ENCODE measurements at places on chromosomes 3 and 15.

DNA sequence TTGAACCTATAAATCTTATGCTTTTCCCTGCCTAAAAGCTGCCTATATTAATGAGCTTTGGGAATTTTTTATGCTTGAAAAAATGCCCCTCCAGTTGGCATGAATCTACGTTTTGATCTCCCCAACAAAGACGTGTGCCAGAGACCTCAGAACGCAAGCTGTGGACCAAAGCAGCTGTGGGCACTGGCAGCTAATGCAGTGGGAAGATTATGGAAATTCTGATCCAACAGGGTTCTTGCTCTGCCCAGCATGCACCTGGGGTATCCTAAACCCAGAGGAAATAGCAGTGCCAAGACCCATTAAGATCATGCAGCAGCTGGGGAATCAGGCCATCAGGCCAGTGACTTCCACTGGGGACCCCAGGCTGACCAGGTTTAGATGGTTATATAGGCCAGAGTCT is 423.0 kb downstream of the ZBBX start:
- no peak for DNase-seq

GRCh38 chr3:177928172-177928873 is 607.9 kb upstream of the KCNMB2 start:
- DNase-seq = peak; percentile 4

DNA sequence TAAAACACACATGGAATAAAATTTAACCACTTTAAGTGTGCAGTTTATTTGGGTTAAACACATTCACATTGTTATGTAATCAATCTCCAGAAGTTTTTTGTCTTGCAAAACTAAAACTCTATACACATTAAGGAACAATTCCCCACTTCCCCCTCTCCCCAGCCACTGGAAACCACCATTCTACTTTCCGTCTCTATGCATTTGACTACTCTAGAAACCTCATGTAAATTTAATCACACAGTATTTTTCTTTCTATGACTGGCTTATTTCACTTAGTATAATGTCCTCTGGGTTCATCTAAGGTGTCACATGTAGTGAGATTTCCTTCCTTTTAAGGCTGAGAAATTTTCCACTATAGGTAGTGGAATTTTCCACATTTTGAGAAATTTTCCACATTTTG is 568.7 kb upstream of the UBE2E2 start:
- DNase-seq = no peak

GRCh38 chr15:38819387-38819950 is 254.9 kb upstream of the RASGRP1 start:
- DNase-seq = no peak

- no peak for DNase-seq
These were observed 10.8 kb downstream of the PLXND1 start for GRCh38 chr3:129595544-129596193.

DNA sequence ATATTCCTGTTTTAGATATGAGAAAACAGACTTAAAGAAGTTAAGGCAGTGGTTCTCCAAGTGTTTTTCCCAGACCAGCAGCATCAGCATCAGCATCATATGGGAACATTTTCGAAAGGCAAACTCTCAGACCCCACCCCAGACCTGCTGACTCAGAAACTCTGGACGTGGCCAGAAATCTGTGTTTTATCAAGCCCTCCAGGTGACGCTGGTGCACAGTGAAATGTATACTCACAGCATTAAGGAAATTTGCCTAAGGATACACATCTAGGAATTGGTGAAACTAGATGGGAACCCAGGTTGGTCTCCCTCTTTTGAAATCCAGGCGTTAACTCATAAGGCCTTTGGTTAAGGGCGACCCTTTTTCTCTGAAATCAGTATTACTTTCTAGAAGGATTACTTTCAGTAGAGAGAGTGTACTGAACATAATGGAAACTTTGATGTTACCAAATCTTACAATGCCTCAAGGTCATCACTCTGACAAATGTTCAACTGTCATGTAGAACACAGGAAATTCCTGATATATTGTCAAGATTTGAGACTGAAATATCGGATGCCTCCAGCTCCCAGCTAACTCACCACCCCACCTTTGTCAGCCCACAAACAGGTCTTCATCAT is 910.2 kb downstream of the ROBO1 start:
- DNase-seq = no peak

DNA sequence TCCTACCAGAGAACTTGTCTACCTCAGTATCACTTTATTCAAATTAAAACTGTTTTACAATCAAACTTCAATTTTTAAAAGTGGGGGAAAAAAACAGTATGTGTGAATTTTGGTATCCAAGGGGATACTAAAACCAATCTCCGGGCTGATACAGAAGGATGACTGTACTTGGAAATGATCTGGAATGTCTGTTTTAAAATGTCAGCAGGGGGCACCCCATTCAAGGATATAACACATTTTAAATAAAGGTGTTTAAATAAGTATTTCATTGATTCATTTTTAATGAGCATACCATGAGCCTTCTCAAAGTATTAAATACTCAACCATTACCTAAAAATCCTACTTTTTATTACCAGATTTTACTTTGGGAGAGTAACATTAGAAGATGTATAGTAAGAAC is 67.9 kb downstream of the ULK4 start:
- DNase-seq = peak; percentile 51

GRCh38 chr3:189041482-189042090 is 130.2 kb upstream of the TPRG1 start:
- peak; percentile 86 for DNase-seq

- no peak for DNase-seq
These were observed 39.3 kb downstream of the PLD1 start for GRCh38 chr3:171770689-171771620.

GRCh38 chr3:190318666-190319065 is 3.6 kb downstream of the CLDN1 start:
- no peak for DNase-seq

DNA sequence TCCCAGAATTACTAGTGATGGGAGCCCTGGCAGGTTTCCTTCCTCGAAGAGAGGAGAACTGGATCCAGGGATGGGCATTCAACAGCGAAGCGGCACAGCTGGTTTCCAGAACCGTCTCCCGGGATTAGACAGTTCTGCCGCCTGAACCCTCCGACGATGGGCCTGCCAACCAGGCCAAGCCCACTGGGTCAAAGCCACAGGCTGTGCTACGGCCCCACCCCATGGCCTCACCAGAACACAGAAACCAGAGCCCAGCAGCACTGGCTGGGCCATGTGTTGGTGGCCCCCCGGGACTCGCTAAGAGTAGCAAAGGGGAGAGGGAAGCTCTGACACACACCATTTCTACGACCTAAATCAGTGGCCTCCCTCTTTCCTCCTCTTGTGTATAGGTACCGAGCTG is 2.2 kb downstream of the C15orf62 start:
- no peak for DNase-seq

DNA sequence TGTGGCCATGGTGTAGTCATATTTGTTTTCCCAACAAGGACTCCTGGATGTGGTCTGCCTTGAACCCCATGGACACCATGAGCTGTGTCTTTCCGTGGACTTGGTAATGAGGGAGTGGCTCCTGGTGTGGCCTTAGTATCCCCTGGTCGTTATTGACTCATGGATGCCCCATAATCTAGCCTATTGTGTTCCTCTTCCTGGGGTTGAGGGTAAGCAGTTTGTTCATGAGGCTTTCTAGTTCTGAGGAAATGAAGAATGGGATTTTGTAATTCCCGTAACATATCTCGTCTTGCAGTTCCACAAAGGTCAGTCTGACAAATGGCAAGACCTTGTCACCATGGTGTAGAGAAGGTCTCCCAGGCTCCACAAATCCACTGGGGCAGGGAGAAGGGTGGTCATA is 22.6 kb downstream of the RAB7A start:
- DNase-seq = no peak

GRCh38 chr3:5699811-5700210 is 512.3 kb downstream of the EDEM1 start:
- DNase-seq = no peak

GRCh38 chr15:81056304-81056703 is 55.6 kb downstream of the TLNRD1 start:
- DNase-seq = no peak

GRCh38 chr3:186497608-186498007 is 46.6 kb downstream of the CRYGS start:
- DNase-seq = no peak

All from CD4-positive, alpha-beta T cell treated with Interleukin-2 at 100 ng/mL for 4 hours (primary cell).